ENCODE measurements at places on chromosomes 1 and 21. TPM values are rescaled to one million over a fixed set of nuclear protein-coding genes. Genes with fewer than 3 reads are reported as not detected.

WNT3A gene
- total RNA-seq: not detected

DCLRE1B gene
- 3.9 TPM for total RNA-seq

DNM3 gene
- total RNA-seq: 0.59 TPM

C1orf105 gene
- not detected for total RNA-seq

PLCH2 gene
- 0.13 TPM for total RNA-seq

PSEN2 gene
- 24.2 TPM for total RNA-seq

BMP8B gene
- total RNA-seq: 0.07 TPM

OPTC gene
- not detected for total RNA-seq

MARK1 gene
- 0.99 TPM for total RNA-seq

KLF17 gene
- not detected for total RNA-seq

C1orf167 gene
- not detected for total RNA-seq

PKP1 gene
- total RNA-seq: under 0.01 TPM

ST6GALNAC5 gene
- not detected for total RNA-seq

UTP25 gene
- 5.6 TPM for total RNA-seq

FCRL6 gene
- total RNA-seq: not detected

MYOM3 gene
- total RNA-seq: 0.14 TPM

ZSWIM5 gene
- total RNA-seq: 0.46 TPM

DDAH1 gene
- 45.7 TPM for total RNA-seq

RIMKLA gene
- total RNA-seq: 0.04 TPM

Measured in pulmonary artery endothelial cell (primary cell).